ENCODE measurements at places on chromosomes 5 and 9. TPM values are rescaled to one million over a fixed set of nuclear protein-coding genes. Genes with fewer than 3 reads are reported as not detected.

The MARCHF3 gene
- total RNA-seq, result 11.6 TPM

The ADAMTSL1 gene
- 3.6 TPM for total RNA-seq

The AMBP gene
- total RNA-seq, result 0.66 TPM

The TMEM171 gene
- total RNA-seq, result not detected

The QRFP gene
- total RNA-seq, result not detected

The LECT2 gene
- total RNA-seq, result not detected

The TAF11L5 gene
- total RNA-seq, result not detected

The UTP15 gene
- total RNA-seq, result 39.0 TPM

The TMEM174 gene
- not detected for total RNA-seq

The SPATA31D4 gene
- total RNA-seq, result not detected

The PIP5KL1 gene
- 2.2 TPM for total RNA-seq

The NR5A1 gene
- total RNA-seq, result not detected

The DDX4 gene
- not detected for total RNA-seq

The KCTD16 gene
- 0.32 TPM for total RNA-seq

The TMED7 gene
- total RNA-seq, result 74.4 TPM

The TLX3 gene
- total RNA-seq, result not detected

The IL5 gene
- total RNA-seq, result not detected

DNA sequence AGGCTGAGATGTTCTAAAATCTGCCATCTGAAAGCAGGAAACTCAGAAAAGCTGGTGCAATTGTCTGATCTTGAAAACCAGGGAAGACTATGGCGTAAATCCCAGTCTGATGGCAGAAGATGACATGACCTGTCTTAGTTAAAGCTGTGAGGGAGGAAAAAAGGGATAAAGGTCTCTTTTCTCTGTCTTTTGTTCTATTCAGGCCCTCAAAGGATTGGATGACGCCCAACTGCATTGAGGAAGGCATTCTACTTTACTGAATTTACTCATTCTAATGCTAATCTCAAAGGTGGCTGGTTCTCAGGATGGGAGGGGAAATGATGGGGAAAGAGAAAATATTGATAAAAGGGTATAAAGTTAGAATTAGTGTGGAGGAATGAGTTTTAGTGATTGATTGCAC lies 312.8 kb upstream of the CTNND2 start:
- DNase-seq, result no peak

DNA sequence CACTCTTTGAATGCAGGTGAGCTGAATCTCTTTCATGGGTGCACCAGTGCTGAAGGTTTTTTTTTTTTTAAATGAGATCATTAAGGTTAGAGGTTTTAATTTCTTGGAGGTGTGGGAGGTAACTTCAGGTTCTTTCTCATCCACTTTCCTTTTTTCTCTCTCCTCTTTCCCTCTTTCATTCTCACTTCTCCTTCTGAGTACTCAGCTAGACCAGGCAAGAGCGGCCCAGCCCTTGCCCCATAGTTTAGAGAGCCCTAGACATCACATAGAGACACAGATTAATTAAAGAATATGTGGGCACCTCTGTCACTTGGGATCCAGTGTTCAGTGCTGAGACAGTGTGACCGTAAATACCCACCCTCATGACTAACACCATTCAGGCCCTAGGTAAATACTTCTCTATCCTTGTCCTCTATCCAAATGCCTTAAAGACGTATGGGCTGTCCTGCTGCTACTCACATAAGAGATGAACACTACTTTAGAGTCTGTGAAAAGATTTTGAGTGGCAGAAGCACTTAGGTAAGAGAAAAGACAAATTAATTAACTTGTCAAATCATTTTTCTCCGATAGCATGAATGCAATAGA lies 174.1 kb downstream of the TLE4 start:
- no peak for DNase-seq

DNA sequence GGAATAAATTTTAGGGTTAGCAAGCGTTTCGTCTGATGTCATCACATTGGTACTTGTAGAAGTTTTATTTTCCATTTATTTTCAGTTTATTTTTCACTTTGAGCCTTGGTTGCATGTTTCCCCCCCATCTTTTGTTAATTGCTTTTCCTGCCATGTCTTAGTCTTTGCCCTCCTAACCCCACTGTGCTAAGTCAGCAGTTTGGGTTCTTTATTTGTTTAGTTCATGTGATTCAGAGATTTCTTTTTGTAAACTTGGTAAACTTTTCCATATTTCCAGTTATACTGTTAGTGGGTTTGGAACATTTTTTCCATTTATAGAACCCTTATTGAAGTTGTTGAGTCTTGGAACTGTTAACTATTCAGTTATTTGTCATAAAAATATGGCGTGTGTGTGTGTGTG lies 252.9 kb upstream of the ANKH start:
- DNase-seq, result no peak

DNA sequence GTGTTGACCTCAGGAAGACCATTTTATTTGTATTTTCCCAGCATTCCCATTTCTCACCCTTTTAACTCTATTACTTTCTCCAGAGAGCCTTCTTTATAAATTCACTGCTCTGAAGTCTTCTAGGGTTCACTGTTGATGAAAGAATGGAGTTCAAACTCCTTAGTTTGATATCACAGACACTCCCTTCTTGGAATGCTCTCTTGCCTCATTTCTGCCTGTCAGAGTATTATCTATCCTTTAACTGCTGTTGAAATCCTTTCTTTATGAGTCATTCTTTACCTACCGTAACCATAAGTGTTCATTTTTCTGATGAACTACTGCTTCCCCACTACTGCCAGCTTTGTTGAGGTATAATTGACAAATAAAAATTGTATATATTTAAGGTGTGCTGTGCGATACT lies 4.3 kb downstream of the RIC1 start:
- DNase-seq, result no peak

DNA sequence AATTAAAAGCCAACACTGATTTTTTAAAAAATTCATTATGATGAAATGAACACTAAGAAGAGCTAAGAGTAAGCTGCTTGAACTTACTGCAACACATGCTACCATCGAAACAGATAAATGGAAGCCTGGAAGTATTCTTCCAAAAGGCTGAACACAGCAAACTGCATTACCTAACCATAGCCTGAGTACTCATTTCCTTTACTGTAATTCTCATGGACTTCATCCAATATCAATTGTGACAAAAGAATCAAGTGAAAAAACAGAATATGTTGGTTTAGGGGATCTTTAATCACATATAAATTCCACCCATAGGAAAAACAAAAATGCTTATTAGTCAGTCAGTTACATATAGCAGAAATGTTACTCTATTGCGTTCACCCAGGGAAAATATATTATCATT lies 68.5 kb downstream of the DROSHA start:
- no peak for DNase-seq

DNA sequence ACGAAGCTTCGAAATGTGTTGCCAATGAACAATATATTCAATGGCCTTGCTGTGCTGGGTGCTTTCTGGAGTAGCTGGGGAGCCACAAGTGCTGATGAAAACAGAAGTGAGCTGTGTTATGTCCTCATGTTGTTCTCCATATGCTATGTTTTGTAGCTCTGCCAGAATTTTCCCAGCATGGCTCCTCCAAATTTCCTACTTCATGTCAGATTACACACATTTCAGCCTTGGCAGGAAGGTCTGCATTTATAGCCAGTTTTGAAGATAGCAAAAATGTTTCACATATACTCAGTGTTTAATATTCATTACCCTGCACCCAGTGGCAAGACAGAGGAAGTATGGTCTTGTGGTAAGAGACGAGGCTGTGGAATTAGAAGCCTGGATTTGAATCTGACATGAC lies 22.6 kb upstream of the NMUR2 start:
- DNase-seq, result no peak

DNA sequence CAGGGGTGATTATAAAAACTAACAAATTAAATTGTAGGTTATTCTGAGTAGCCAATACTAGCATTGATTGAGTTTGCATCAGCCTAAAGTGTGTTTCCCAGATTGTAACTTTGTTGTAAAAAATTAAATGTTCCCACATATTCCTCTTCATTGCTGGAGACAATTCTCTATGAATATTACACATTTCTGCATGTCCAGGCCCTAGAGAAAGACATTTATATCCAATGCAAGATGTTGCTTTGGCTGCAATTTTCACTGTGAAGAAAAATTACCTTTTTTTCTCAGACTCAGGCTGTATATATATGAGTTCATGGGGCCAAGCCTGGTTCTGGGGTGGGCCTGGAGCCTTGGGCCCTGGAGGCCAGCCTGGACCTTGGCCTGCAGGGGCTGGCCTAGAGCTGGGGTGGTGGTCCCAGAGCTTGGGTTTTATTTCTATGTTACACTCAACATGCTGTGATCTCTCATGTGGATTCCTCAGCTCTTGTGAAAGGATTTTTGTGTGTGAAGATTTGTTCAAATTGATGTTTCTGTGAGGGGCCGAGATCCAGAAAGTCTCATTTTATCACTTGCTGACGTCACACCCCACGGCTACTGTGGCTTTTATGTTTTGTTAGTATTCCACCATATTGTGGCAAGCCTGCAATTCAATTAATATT lies 232.5 kb downstream of the SPATA31A1 start:
- DNase-seq, result no peak

- DNase-seq, result no peak
Measured at GRCh38 chr9:137320555-137321384, 18.7 kb upstream of the NRARP start.

GRCh38 chr5:148776780-148777179 lies 49.6 kb upstream of the ADRB2 start:
- no peak for DNase-seq

- DNase-seq, result no peak
Measured at GRCh38 chr9:6243746-6244145, 28.1 kb downstream of the IL33 start.

GRCh38 chr5:30937070-30937469 lies 256.4 kb upstream of the CDH6 start:
- no peak for DNase-seq

GRCh38 chr5:112974901-112975300 lies 1.7 kb upstream of the DCP2 start:
- no peak for DNase-seq

- DNase-seq, result no peak
Measured at GRCh38 chr5:68424799-68425537, 209.4 kb downstream of the PIK3R1 start.

DNA sequence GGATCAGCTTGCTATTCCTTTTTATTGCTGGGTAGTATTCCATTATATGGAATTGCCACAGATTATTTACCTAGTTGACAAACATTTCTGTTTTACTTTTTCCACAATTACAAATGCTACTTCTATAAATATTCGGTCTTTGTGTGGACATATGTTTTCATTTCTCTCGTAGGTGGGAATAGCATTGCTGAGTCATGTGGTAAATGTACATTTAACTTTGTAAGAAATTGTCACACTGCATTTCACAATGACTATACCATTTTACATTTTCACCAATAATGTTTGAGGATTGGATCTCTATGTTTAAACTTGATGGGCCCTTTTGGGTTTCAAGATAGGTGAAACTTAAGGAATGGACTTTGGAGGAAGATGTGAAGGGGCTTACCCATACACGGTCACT lies 19.7 kb downstream of the RAI14 start:
- DNase-seq, result no peak

- DNase-seq, result no peak
Measured at GRCh38 chr5:149254506-149254905, 17.2 kb upstream of the AFAP1L1 start.

GRCh38 chr9:33468215-33468730 lies 5.5 kb downstream of the NOL6 start:
- DNase-seq, result no peak

GRCh38 chr9:9945966-9946365 lies 666.8 kb downstream of the PTPRD start:
- no peak for DNase-seq

GRCh38 chr5:149274939-149275338 lies 3.3 kb downstream of the AFAP1L1 start:
- no peak for DNase-seq

GRCh38 chr5:163460562-163461171 lies at the start of gene HMMR:
Gene HMMR (plus strand): TSS chr5:163460632. CDS start chr5:163460693, 61 bp downstream.
- DNase-seq, result no peak

- no peak for DNase-seq
Measured at GRCh38 chr9:93493949-93494348, 40.6 kb upstream of the FAM120AOS start.

DNA sequence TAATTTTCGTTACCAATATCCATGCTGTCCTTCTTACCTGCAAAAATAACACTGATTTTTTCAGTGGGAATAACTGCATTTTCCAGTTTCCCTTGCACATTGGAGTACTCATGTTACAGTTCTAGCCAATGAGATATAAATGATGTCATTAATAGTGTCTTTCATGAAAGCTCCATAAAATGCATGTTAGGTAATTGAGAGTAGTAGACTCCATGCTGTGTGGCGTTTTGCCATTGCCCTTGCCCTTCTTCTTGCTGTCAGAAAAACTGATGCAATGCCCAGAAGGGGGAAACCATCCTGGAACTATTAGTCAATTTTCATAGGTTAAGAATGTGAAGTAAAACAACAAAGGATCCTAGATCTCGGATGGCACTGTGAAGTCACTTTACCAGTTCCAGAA lies 1765.3 kb downstream of the EFNA5 start:
- DNase-seq, result no peak

GRCh38 chr9:6896562-6896961 lies 138.8 kb downstream of the KDM4C start:
- no peak for DNase-seq

DNA sequence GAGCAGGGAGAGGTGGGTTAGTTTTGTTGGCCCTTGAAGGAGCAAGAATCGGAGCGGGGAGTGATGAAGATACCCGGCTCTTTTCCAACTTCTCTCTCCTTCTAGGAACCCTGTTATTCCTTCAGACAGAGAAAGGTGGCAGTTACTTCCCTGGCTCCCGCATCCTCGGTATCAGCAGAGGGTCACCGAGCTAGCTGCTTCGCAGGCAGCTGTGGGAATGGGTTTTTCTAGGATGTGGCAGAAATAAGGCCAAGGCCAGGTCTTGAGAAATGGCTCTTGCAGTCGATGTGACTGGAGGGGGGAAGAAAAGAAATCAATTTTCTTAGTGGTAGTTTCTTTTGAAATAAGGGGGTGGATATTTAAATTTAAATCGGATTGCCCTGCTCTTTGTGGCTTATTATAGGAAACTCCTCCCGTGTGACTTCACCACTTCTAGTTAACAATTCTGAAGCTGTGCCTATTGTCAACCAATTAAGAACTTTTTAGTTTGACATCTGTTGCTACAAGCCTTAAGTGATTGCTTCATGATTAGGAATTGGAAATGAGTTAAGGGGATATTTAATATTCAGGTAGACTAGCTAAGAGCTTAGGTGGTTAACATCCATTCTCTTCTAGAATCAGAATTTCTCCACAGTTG lies 1.4 kb downstream of the SAP30L start:
- no peak for DNase-seq

- DNase-seq, result no peak
Measured at GRCh38 chr9:16344343-16344742, 526.1 kb downstream of the BNC2 start.

GRCh38 chr5:15692706-15693381 lies 192.9 kb downstream of the FBXL7 start:
- DNase-seq, result no peak

GRCh38 chr9:68825762-68826472 lies 120.9 kb downstream of the PIP5K1B start:
- DNase-seq, result no peak

DNA sequence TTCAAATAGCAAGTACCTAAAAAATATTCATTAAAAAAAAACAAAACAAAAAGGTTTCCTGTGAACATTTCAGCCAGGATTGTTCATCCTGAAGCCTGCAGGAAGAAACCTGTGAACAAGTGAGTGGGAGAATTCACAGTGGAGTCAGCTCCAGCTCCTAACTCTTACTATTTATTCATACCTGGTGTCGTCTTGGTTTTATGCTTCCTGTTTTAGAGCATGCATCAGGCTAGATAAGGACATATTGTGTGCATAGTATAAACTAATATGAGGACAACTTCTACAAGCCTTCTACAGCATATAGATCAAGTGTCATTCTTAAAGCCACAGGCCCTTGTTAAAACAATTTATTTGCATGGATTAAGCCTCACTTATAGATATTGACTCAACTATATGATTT lies 169.9 kb downstream of the EFNA5 start:
- no peak for DNase-seq

- DNase-seq, result no peak
Measured at GRCh38 chr5:57659886-57660285, 177.3 kb upstream of the ACTBL2 start.
